Osteoblast (primary cell): ENCODE measurements at places on chromosomes 7 and 10.

GRCh38 chr10:58210160-58210559, 57.5 kb downstream of the IPMK start:
- DNase-seq, result no peak

DNA sequence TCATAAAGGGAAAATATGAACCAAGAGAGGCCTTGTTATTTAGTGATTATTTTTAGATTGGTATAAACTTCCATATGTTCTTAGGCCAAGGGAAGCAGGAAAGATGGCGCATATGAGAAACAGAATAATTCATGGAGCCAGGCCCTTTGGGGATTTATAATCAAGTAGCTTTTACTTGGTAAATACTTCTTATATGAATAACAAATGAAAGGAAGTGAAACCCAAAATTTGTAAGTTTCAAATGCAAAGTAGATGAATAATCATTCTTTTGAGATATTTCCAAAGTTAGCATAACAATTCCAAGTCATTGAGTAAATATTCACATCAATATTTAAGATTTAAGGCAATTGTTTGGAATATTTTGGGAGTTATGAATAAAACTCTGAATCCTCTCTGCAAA, 13.9 kb upstream of the OPTN start:
- DNase-seq, result peak; percentile 42

DNA sequence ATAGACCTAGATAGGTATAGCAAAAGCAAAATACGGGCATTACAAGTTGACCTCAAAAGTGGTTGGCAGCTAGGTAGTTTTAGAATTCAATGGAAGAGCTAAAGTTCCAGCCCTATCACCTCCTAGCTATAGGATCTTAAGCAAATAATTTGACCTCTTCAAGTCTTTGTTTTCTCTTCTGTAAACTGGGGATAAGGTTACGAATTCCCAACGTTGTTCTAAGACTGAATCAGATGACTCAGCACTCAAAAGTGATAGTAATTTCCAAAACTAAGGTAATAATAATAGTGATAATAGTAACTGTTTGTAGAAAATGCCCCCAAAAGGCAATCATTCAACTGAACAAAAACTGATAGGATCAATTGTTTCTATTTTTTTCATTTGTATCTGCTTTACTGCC, 445.2 kb downstream of the KCNMA1 start:
- no peak for DNase-seq

- DNase-seq, result peak; percentile 38
Measured at GRCh38 chr10:11866199-11866925, 43.2 kb downstream of the PROSER2 start.

DNA sequence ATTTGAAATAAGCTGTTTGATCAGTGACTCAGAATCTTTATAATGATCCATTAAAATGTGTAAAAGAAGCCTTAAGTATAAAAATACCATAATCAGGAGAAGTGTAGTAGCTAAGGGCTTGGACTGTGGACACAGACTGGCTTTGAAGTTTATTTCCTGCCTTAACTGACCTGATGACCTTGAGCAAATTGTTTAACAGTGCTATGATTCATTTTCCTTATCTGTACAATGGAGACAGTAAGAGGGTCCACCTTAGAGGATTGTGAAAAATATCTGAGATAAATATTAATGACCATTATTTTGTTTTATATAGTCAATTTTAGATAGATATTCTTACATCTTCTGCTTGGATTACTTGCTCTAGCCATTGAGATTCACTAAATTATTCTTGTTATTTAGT, 13.3 kb upstream of the RPA3 start:
- no peak for DNase-seq

DNA sequence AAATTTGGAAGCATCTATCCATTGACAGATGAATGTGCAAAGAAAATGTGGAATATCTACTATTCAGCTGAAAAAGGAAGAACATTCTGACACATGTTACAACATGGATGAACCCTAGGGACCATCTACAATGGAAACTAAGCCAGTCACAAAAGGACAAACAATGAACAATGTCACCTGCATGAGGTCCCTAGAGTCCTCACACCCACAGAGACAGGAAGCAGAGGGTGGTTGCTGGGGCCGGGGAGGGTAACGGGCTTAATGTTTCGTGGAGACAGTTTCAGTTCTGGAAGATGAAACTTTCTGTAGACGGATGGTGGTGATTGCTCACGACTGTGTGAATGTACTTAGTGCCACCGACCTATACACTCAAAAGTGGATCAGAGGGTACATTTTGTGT, 282.9 kb downstream of the ADARB2 start:
- DNase-seq, result no peak

DNA sequence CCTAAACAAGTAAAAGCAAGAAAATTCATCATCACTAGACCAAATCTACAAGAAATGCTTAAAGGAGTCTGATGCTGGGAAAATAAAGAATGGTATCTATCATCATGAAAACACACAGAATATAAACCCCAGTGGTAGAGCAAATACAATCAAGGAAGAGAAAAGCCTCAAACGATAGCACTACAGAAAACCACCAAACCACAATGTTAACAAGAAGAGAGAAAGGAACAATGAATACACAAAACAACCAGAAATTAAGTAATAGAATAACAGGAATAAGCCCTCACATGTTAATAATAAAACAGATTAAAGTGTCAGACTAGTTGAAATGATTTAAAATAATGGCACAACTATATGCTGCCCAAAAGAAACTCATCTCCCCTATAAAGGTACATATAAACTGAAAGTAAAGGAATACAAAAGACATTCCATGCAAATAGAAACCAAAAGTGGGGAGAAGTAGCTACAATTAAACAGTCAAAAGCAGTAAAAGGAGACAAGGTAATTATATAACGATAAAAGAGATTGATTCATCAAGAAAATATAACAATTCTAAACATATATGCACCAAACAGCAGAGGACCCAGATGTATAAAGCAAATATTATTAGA, 77.3 kb downstream of the JMJD1C start:
- DNase-seq, result no peak

- no peak for DNase-seq
Measured at GRCh38 chr7:123096434-123096833, 100.9 kb upstream of the TAS2R16 start.

GRCh38 chr10:20396205-20396604, 500.9 kb downstream of the NEBL start:
- no peak for DNase-seq

GRCh38 chr7:5489991-5490536, 66.4 kb upstream of the TNRC18 start:
- peak; percentile 72 for DNase-seq

DNA sequence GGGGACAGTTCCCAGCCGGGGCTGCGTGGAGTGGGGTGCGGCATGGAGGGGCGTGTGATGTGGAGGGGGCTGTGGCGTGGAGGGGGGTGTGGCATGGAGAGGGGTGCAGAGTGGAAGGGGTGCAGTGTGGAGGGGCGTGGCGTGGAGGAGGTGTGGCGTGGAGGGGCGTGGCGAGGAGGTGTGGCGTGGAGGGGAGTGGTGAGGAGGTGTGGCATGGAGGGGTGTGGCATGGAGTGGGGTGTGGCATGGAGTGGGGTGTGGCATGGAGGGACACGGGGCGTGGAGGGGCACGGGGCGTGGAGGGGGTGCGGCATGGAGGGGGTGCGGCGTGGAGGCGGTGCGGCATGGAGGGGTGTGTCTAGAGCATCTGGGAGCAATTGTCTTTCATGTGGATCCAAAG, 33.6 kb downstream of the NKX6-2 start:
- no peak for DNase-seq

- DNase-seq, result no peak
Measured at GRCh38 chr10:29737074-29737593, 102.4 kb upstream of the SVIL start.

DNA sequence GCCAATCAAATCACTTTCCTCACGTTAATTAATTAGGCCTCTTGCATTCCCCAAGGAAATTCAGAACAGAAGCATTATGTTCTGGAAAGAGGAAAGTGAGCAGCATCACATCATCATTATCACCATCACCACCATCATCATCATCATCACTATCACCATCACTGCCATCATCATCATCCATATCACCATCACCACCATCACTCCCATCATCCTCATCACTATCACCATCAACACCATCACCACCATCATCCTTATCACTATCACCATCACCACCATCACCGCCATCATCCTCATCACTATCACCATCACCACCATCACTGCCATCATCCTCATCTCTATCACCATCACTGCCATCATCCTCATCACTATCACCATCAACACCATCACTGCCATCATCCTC, 31.4 kb upstream of the PLXNA4 start:
- no peak for DNase-seq

- DNase-seq, result no peak
Measured at GRCh38 chr7:119900996-119901672, 371.8 kb upstream of the KCND2 start.

DNA sequence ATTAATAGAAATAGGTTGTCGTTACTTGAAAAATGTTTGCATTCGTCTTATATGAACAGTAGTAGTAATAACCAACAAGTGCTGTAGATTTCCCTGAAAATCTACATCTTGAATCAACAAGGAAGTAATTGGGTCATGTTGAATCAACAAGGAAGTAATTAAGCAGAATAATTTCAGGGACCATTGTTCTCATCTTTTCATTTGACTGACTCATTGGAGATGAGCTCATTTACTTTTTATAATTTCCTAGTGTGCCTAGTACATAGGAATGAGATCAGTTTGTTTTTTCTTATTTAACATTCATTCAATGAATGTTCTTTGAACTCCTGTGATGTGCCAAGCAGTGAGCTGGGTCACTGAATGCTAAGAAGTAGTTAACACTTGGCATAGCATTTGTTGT, 8.2 kb downstream of the CLDN12 start:
- no peak for DNase-seq

GRCh38 chr10:73414230-73414945, 530 bp upstream of the ANXA7 start:
- peak; percentile 37 for DNase-seq

DNA sequence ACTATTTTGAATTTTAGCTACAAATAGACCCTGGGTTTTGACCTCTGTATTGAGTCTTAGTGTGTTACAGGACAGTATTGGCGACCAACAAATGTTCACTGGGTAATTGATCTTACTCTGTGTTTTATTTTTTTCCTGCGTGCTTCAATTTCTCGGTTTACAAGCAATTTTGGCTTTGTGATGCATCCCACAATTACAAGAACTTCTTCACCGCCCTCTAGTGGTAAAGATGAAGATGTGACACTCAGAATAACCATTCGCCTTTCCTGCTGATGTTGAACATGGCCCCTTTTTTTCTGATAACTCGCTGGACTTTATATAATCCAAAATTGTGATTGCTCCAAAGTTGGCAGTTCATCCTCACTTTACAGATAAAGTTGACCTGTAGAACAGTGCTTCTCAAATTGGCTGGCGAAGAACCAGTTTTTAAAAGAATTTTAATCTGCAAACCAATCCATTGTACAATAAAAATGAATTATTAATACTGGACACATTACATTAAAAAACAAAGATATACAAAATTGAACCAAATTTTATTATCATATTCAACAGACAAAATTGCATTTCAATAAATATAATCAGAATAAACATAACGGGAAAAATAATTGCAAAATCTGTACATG, 20.2 kb upstream of the SMC3 start:
- DNase-seq, result no peak

GRCh38 chr7:43353902-43354301, 229.0 kb upstream of the STK17A start:
- no peak for DNase-seq

- DNase-seq, result no peak
Measured at GRCh38 chr7:105285118-105285874, 103.4 kb downstream of the SRPK2 start.

DNA sequence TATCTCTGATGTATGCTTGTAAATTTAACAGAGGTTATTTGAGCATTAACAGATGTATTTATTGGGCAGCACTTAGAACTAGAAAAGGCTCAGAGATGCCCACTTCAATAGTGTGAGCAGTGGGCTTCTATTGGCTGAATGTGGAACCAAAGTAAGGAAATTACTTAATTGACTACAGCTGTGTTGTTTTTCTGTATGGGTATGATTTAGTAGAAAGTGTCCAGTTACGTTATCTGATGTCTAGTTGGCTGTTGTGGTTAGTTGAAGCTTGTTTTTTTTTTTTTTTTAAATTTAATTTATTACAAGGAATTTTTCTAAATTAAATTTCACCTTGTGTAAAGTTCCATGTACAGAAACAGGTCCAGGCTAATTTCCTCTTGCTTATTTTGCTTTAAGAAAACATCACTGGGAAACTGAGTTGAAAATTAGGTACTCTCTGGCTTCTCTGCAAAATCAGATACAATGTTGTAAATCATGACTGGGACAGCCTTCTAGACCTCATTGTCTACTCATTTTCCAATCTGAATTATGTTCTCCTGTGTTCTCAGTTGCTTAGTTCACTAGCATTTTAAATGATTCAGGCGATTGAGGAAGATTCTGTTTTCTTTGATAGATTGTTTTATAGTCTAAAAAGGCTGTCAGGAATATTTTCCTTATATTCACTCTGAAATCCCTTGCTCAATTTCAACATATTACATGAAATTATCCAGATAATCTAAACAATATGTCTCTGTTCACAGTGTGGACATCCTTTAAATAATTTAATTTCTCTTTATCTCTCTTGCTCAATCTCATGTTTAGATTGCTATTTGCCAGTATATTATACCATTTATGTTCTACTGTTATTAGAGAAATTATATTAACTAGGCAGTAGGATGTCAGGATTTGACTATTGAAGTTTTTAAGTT, 53.0 kb downstream of the PHF14 start:
- DNase-seq, result no peak

- DNase-seq, result no peak
Measured at GRCh38 chr7:102992509-102992937, 79.7 kb downstream of the LRRC17 start.

DNA sequence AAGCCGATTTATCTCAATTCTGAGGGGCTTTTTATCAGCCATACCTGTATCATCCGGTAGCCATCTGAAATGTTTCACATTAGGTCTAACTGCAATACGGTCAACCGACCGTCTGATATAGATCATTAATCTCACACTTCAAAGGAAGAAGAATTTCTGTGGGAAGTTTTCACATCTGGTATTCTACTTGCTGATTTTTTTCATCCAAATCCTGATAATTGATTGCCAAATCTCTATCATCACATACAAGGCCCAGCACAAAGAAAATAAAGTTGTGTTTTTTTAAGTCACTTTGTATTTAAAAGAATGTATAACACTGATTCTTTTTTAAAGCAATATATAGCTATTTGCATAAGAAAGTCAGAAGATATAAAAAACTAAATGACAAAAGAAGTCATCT, 132.3 kb downstream of the DKK1 start:
- no peak for DNase-seq

- DNase-seq, result no peak
Measured at GRCh38 chr7:86776136-86776535, 132.4 kb downstream of the GRM3 start.

DNA sequence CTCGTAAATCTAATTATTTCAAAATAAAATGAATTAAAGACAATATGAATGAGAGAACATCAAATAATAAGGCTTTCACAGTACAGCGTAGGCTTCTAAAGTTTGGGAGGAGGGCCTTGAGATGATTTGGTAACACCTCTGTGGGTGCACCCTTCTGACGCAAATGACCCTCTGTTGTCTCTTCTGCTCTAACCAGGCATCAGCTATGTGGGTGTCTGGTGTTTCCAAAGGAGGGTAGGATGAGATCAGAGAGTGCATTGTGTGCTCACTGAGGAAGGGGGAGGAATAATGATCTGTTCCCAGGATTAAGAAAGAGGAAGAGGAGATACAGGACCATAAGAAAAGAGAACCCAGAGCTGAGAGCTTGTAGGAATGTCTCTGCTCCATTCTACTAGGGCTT, 420.4 kb downstream of the SDK1 start:
- no peak for DNase-seq
